ENCODE measurements at places on chromosomes 6 and 20.

DNA sequence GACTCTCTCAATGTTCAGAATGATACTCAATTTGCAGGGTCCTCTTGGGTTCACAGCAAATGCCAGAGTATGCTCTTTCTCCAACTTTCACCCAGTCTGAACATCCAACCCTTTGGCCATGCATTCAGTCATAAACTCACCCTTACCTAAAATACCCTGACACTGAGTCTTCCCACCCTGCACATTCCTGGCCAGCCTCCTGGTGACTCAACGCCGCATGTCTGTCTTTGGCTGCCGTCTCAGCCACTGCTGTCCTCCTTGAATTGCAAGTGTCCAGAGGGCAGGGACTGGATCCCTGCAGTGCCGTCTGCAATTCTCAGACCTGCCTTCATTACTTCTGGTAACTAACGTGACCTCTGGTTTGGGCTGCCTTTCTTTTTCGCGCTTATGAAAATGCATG is 593.4 kb downstream of the QKI start:
- no peak for DNase-seq

GRCh38 chr6:79808921-79809320 is 138.4 kb downstream of the ELOVL4 start:
- DNase-seq, result no peak

GRCh38 chr6:70797625-70798024 is 129.9 kb downstream of the SMAP1 start:
- DNase-seq, result no peak

DNA sequence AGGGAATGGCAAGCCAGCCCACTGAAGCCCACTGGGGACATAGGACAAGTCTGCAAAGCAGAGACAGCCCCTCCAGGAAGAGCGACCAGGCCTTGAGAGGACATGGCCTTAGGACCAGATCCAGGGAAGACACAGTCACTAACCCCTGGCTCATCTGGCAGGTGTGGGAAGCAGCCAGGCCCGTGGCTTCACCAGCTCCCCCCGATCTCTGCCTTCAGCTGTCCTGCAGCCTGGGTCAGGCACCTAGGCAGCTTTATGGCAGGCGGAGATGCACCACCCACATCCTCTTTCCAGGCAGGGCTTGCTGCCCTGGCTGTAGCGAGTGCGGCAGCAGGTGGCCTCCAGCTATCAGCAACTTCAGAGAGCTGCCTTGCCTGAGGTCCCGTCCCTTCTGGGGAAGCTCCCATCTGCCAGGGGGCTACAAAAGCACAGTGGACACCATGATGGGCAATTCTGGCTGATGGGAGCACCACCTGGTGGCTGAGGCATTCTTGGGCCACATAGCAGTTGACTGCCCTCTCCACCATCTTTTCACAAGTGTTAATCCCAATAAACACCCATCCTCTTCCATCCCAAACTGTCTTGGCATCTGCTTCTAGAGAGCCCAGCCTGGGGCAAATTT is 85.8 kb downstream of the DZANK1 start:
- DNase-seq, result no peak

DNA sequence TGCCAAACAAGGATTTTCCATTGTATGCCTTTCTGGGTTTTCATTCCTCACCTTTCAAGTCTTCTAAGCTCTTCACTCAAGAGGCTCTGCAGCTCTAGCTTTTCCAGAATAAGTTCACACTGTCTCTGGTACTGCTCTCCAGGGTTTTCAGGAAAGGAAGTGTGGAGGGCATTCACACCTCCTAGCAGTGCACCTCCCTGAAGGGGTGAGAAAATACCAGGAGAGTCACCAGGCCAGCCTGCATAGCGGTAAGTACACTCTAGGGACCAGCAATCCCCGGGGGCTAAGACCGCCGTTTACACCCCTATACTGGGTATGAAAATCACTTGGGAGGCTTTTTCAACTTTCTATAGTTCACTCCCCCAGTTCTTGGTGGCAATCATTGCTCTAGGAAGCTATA is 67.9 kb upstream of the ASF1A start:
- DNase-seq, result no peak

DNA sequence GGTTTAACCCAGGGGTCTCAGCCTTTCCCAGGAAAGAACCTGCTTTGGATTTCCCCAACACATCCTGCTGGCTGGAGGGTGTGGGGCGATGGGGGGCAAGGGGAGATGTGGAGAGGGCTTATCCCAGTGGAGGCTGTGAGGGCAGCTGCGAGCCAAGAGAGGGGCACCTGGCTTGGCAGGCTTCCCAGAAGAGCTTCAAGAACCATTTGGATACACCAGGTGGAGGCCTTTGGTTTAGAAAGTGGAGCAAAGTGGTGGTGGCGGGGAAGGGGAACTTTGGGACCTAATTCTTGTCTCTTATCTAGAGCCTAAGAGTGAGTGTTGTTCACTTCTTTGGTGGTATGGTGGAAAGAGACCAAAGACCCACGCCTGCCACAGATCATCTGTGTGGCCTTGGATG is 12.4 kb downstream of the CD40 start:
- no peak for DNase-seq

DNA sequence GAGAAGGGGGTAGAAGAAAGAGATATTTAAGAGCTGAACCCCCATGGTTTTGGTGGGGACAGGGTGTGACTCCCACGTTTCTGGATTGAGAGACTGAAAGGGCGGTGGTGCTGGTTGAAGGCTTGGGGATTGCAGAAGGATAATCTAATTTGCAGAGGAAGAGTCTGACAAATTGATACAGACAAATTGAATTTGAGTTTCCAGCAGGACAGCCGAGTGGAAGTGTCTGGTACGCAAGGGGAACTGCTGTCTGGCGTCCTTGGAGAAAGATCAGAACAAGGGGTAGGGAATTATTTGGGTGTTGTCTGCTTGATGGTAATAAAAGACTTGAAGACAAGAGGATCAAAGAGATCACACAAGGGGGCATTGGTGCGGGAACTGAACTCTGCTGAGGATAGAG is 40.5 kb upstream of the MDGA1 start:
- no peak for DNase-seq

GRCh38 chr6:43171707-43172103 is 636 bp downstream of the SRF start:
- no peak for DNase-seq

DNA sequence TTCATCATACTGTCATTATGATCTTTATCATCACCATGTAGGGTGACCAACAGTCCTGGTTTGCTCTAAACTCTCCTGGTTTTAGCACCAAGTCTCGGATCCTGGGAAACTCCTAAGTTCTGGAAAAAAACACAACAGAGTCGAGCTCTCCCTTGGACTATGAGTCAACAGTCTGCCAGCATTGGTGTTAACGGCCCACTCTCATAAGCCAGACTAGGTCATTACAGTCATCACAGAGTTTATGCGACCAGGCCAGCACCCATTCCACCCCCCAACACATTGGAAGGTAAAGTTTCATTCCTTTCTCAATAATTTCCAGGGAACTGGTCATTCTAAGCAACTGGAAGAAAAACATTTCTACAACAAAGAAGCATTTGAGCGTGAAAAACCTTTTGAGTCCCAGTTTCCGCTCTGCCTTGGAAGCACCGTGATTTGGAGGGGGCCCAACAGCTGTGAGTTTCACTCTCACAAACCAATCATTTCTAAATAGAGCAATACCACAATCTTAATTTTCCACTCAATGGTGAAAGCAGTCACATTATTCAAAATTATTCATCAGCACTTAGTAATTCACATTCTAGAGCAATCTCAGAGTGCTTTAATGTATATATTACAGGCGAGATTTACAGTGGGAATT is 445.0 kb downstream of the CDH26 start:
- no peak for DNase-seq

GRCh38 chr20:34570859-34571306 is 12.4 kb downstream of the MAP1LC3A start:
- peak; percentile 25 for DNase-seq

DNA sequence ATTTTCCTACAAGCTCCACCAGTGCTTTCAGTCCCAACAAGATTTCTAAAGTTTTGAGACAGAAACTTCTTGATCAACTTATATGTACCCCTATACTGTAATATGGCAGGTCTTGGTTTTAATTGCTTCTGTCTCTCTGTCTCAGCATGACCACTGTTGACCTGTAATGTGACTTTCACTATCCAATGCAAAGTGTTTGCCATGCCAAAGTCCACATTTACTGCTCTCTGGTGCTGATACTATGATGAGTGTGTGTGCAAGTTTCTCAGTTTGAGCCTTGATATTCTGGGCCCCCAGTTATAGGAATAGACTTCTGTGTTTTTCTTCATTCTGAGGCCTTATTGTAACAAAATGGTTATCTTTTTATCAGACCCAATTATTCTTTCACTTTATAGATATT is 45.8 kb downstream of the OR2J2 start:
- DNase-seq, result no peak

DNA sequence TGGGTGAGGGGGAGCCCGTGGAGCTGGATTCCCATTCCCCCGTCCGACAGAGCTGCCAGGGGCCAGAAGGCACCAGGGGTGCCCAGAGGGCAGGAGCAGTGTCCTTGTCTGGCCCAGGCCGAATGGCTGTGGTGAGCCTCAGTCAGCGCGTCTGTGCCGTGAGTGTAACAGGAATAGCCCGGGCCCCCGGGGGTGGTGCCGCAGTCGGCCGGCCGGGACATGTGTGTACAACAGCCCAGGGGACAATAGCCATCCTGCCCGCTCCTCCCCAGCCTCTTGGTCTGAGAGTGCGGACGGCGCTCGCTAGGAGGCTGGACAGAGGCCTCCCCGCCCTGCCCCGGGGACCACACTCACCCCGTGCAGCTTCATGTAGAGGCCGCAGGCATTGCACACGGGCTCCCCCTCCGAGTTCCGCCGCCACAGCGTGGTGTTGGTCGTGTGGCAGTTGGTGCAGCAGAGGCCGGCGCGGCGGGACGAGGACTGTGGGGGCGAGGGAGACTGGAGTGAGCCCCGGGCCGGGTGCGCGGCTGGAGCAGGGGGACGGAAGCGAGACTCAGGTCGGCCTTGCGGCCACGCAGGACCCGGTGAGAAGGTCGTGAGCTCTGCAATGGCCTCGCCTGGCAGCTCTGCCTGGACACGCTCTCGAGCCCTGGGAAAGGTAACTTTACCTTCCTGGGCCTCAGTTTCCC is 9.6 kb downstream of the GATA5 start:
- no peak for DNase-seq

DNA sequence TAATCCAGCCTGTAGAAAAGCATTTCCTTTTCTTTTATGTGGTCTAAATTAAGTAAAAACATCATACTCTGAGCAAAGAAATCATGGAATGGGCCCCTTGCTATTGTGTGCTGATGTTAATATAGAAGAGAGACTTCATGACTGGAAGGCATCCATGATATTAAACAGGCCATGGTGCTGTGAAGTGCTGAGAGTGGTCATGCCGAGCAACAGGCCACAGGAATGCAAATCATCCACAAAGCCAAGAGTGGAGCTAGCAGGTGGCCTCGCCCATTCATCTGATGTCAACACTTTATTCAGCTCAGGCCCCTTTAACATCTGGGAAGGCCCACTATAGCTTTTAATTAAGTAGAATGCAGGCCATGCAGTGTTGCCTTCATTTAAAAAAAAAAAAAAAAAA is 115.2 kb upstream of the HMGCLL1 start:
- DNase-seq, result no peak

- no peak for DNase-seq
Measured at GRCh38 chr20:47720636-47721427, 64.4 kb downstream of the SULF2 start.

DNA sequence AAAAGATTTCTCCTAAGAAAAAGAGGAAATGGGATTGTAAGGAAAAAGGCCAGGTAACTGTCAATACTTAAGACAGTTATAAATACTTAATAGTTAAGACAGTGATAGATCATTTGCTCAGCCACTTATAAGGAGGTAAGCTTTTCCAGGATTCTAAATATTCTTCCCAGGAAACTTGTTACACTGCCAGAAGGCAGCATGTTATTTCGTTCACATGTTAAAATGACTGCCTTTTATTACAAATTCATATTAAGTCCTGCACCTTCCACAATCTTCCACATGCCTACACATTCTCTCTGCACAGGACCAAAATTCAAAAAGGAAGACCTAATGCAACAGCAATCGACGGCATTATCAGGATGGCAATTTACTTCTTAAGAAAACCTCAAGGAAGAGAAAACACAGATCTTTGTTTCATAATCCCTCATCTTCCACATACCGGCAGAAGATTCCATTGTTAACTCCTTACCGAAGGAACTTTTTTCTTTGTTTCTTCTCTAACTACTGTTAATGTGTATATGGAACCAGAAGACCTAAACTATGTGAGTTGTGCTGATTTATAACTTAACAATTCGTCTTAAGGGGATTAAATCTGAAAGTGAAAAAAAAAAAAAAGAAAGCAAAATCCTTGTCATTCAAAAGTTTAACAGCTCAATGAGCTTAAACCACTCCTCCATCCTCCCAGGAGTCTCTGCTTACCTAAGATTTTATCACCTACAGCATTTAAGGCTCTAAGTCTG is 799 bp downstream of the TAAR2 start:
- no peak for DNase-seq

GRCh38 chr20:58003525-58003924 is 224.9 kb downstream of the ANKRD60 start:
- no peak for DNase-seq

- no peak for DNase-seq
Measured at GRCh38 chr6:5250911-5251310, 9.8 kb downstream of the LYRM4 start.

DNA sequence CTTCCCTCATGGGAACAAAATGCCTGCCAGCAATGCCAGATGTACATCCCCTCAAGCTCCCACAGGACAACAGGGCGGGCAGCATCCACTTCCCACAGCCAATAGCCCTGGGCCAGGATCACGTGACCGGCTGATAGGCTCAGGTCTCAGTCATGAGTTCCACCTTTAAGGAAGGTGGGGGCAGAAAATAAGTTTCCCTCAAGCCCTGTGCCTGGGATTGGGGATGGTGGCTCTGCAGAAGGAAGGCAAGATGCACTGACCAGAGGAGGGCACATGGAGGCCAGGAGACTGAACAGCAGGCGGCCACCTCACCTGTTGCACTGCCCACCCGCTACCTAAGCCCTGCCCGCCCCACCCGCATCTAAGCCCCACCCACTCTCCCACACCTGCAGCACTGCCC is 149.1 kb downstream of the BMP7 start:
- DNase-seq, result no peak

- no peak for DNase-seq
Measured at GRCh38 chr6:159434410-159434809, 258.6 kb downstream of the SOD2 start.

DNA sequence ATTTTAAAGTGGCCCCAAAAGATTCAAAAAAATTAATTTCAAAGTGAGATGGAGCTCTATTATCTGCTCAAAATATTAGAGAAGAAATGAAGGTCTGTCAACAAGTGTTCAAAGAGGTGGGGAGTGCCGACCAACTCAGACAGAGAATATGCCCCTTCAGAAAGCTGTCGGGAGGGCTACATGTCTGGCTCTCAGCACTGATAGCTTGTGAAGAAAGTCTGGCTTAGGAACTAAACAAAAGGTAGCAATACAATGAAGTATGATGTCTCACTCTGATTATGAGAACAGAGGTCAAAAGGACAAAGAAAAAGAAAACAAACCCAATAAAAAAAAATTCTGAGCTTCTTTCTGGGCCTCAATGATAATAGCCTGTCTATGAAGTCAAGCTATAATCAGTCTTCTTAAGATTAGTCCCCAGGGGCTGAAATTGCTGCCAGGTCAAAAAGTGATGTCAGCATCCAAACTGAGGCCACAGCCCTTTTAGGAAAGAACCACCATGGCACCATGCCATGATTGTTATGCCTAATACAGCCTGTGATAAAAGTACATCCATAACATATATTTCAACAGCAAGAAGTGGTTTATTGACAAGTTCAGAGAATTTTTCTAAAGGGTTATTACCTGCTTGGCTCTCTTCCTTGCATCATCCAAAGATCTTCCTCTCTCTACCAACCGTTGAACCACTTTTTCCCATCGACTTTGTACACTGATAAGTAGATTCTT is 150.9 kb downstream of the DST start:
- no peak for DNase-seq
